ENCODE measurements at places on chromosomes 3 and 15.

GRCh38 chr3:46830801-46831200 is 32.4 kb downstream of the MYL3 start:
- no peak for DNase-seq

- DNase-seq, result peak; percentile 50
Measured at GRCh38 chr15:95252404-95252803, 1021.0 kb downstream of the MCTP2 start.

GRCh38 chr3:172140499-172141391 is 101.4 kb downstream of the FNDC3B start:
- DNase-seq, result peak; percentile 90

DNA sequence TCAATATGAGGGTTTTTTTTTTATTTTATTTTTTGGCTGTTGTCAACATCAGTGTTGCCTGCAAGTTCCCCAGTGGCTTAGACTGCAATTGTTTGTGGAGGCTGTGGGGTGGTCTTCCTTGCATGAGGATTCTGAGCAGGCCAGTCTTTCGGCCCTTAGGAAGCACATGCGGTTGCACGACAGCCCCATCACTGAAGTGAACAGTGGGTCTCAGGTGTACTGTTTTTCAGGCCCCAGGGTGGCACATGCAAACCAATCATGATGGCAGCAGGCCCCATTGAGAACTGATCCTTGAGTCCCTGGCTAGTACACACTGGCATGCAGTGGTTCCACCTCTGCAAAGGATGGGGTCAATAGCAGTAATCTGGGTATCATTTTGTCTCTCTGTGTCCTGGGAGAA is 768.7 kb downstream of the EPHA3 start:
- DNase-seq, result no peak

- no peak for DNase-seq
Measured at GRCh38 chr15:78321786-78322185, 18.4 kb upstream of the CRABP1 start.

GRCh38 chr15:86935841-86936240 is 856.2 kb downstream of the AGBL1 start:
- DNase-seq, result no peak

GRCh38 chr3:42711491-42712343 is 9.1 kb upstream of the HHATL start:
- DNase-seq, result peak; percentile 5

DNA sequence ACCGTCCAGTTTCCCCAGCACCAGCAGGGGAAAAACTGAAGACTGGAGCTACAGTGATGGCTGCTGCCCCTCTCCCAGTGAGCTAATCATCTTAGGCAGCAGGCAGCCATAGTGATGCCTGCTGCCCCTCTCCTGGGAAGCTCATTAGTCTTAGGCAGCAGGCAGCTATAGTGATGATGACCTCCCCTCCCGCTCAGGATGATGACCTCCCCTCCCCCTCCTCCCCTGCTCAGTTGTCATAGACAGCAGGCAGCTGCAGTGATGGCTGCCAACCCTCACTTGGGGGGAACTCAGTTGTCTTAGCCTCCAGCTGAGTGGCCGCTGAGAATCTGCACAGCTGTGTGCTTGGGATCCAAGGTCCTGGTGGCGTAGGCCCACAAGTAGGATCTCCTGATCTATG is 80.9 kb upstream of the MANF start:
- no peak for DNase-seq

DNA sequence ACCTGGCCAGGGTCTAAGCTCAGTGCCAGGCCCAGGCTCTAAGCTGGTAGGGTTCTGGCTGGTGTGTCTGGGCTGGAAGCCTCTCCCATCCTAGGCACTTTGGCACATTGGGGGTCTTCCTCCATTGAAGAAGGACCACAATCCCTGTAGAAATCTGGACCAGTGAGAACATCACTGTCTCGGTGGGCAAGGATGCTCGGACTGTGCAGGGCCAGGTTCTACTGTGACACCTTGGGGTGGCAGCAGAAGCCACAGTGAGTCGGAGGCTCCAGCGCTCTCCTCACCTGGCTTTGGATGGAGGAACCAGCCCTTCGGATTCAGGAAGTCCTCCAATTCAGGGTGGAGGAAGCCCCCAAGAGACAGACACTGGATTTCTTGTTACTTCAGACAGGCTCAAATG is 17.5 kb upstream of the HCN4 start:
- DNase-seq, result no peak

DNA sequence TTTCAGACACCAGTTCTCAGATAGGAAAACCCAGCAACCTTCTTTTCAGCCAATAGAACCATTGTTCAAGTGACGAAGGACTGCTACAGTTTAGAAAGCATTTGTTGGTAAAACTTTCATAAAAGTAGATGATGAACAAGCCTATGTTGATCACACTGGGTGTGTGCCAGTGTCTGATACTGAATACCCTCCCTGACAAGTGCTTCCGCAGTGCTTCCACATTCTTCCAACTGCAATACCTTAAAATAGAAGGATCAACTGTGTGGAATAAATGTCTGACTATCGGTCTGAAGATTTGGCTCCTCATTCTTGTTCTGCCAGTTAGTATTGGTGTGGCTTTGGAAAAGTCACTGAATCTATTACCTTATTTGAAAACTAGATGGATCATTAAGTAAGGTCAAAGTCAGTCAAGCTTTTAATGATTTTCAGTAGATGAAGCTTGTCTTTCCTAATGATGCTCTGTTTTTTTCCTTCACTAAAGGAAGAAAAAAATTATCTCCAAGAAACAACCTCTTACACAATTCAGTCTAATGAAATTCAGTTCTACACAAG is 479.4 kb upstream of the CBLB start:
- DNase-seq, result no peak

GRCh38 chr3:6179761-6180160 is 681.2 kb upstream of the GRM7 start:
- no peak for DNase-seq

GRCh38 chr15:20643829-20644425 is 102.3 kb upstream of the GOLGA6L6 start:
- DNase-seq, result no peak

GRCh38 chr15:41495736-41496599 is 2.3 kb downstream of the ITPKA start:
- no peak for DNase-seq

DNA sequence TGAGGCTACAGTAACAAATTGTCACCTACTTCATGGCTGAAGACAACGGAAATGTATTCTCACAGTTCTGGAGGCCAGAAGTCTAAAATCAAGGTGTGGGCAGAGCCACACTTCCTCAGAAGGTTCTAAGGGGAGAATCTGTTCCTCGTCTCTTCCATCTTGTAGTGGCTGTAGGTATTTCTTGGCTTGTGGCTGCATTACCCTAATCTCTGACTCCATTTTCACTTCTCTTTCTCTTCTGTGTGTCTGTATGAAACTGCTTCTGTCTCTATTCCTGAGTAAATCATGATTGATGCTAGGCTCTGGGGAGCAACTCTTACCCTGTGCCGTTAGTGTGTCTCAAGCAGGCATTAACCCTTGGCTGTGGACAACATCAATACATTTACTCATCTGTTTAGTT is 164.7 kb downstream of the SQOR start:
- no peak for DNase-seq

GRCh38 chr15:69039516-69040225 is 25.2 kb downstream of the NOX5 start:
- no peak for DNase-seq

GRCh38 chr3:28322464-28322863 is 26.1 kb upstream of the ZCWPW2 start:
- DNase-seq, result peak; percentile 76

DNA sequence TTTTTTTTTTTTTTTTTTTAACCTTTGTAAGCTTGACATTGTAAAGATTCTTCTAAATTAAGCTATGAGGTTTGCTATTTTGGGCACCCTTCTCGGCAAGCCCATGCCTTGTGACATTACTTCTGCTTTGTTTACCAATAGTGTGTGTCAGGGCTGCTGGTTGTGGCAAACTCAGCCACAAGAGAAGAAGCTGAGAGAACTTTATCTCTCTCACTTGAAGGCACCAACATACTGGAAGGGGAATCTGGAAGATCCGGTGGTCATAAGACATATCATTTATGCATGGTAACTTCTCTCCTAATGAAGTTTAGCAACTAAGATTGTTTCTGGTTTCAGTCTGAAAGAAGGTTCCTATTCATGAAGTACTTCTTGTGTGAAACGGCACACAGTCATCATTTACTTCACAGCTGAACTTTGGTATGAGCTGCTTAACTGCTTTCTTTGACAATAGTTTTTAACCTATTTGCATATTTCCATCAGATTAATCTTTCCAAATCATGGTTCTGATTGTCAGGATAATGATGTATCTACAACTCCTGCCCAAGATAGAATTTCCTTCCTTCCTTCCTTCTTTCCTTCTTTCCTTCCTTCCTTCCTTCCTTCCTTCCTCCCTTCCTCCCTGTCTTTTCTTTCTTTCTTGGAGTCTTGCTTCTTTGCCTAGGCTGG is 189.3 kb downstream of the NFKBIZ start:
- no peak for DNase-seq

DNA sequence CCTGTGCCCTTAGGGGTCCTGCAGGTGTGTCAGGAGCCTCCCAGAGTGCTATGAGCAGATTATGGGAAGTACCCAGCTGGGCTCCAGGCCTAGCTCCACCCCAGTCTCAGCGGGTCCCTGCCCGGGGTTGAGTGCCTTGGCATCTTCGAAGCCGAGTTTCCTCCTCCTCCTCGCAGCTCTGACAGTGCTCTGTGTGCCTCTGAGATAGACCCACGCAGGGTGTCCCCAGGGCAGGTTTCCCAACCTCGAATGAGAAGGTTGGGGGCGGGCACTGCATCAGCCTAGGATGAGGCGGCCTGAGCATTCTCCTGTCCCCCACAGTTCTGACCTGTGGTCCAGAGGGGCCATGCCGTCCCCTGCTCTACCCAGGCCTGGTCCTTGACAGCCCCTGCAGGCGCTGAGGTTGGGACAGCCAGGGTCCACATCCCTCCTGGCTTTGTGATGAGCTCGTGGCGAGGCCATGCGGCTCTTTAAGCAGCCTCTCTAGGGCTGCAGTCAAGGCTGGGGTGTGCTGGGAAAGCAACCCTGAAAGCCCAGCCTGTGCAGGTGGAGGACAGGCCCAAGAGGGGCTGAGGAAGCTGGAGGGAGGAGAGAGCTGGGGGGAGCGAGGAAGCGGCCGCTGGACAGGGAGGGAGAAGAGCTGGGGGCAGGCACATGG is 20.2 kb upstream of the SKOR1 start:
- DNase-seq, result no peak

GRCh38 chr15:75864213-75865059 is 21.2 kb downstream of the UBE2Q2 start:
- DNase-seq, result no peak

- DNase-seq, result no peak
Measured at GRCh38 chr15:59587085-59587826, 24.3 kb upstream of the GCNT3 start.

DNA sequence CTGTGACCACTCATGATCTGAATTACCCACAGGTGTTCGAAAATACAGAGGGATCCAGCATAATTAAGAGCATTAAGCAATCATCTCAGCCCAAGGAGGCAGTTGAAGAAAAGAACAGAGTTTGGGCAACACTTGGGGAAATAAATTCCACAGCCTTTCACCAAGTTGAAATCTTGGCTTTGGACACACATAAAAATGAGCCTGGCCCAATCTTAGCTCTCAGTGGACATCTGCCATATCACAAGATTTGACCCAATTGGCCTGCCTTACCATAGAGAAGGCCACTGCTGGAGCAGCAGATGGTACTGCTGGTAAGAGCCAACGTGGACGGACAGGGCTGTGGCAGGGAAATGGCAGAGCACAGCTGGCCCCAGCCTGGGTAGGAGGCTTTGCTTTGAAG is 13.0 kb downstream of the FOXP1 start:
- DNase-seq, result no peak

- DNase-seq, result no peak
Measured at GRCh38 chr15:101053261-101053660, 134.1 kb downstream of the LRRK1 start.

All from fibroblast of mammary gland (primary cell).